ENCODE measurements at places on chromosomes 4 and X.

- no peak for DNase-seq
Measured at GRCh38 chr4:132218406-132218805, 930.7 kb upstream of the PCDH10 start.

- no peak for DNase-seq
Measured at GRCh38 chr4:72875138-72875537, 194.4 kb downstream of the COX18 start.

DNA sequence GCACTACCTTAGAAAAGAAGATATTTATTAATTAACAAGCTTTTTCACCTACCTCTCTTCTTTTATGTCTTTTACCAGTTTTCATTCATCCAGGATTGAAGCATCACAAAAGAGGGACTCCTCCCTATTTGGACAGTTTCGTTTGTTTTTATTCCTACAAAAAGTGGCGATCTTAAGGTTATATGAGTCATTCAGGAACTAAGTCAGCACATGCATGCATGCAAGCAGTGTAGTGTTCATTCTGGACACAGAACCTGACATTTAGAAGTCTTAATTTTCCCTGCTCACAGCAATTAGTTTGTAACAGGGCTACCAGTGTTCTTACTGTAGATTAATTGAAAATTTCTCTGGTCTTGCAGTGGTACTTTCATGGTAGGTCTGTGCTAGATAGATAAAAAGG, 47.9 kb upstream of the QRFPR start:
- no peak for DNase-seq

DNA sequence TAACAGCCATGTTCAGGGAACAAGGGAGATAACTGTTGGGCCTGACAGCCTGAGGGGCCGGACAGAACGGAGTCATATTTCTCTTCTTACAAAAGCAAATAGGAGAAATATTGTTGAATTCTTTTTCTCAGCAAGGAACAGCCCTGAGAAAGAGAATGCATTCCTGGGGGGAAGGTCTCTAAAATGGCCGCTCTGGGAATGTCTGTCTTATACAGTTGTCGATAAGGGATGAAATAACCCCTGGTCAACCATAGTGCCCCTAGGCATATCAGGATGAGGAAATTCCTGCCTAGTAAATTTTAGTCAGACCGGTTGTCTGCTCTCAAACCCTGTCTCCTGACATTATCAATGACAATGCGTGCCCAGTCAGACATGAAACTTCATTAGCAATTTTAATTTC, 1925.5 kb downstream of the PCDH7 start:
- no peak for DNase-seq

GRCh38 chrX:44989995-44990770, 117.2 kb downstream of the KDM6A start:
- no peak for DNase-seq

DNA sequence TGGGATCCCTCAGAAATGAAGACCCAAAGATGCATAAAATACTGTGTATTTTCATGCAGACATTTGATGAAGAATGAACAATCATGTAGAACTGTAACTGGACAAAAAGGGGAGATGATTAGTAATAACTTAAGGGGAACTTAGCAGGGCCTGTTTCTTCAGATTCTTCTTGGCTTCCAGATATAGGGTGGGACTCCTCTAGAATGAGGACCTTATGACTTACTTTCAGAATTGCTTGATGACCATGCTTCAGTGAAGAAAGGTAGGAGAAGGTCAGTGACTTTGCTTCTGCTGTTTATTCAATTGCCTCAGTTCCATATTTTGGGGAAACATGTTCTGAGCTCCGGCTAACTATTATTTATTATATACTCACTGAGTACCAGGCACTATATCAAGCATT, 580.8 kb downstream of the CENPC start:
- no peak for DNase-seq

DNA sequence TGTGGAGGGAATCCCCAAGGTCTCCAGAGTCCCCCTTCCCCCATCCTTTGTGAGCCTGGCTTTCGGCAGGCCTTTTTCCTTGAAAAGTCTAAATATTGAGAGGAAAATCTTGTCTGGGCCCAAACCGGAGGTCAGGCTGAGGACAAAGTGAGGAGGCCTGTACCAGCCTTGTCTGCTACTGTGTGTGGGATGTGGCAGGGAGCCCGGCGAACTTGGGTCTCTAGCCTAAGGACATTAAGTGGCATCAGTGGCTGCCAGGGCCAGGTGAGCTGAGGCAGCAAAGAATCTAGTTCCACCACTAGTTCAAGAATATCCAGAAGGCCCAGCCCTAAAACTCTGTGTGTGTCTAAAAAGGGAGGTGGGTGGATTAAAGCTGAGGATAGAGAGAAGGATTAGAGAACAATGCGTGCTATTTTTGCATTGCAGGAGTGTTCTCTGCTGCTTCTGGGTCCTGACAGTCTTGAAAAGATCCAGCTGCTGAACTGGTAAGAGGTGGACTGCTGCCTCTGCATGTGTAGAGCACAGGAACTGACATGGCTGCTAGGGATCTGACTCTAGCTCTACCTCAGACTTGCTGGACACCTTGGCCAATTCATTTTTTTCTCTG, 1.2 kb upstream of the AMER1 start:
- DNase-seq, result no peak

DNA sequence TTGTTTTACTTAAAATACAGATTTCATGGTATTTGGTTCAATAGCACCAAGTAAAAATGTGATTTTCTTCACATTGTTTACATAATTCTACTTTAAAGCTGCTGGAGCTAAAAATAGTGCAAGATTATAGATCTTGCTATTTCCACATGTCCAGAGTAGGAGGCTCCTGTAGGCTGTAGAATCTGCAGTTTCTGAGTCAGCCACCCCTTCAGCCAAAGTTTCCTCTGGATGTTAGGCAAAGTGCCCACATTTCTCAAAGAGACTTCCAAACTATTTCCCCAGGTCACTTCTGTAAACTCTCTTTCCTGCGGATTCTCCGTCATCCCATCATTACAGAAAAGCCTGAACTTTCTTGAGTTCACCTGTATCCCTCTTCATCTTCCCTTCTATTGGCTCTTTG, 342.5 kb upstream of the FSTL5 start:
- no peak for DNase-seq

- no peak for DNase-seq
Measured at GRCh38 chr4:107989162-107989536, 540 bp upstream of the HADH start.

GRCh38 chr4:7198440-7199128, 6.2 kb downstream of the SORCS2 start:
- DNase-seq, result no peak

Data from activated naive CD4-positive, alpha-beta T cell (primary cell).